ENCODE measurements at places on chromosomes 3 and 15. TPM values are rescaled to one million over a fixed set of nuclear protein-coding genes. Genes with fewer than 3 reads are reported as not detected.
A peak's percentile ranks its signal among the peaks of the same experiment; 100 is the strongest.

The LRRC31 gene
- not detected for total RNA-seq

- peaks cover 49% of the 10 kb centered on the region for H3K27me3 ChIP-seq
- no peak overlapping the region for H3K27ac ChIP-seq
These were observed 48.4 kb upstream of the TJP1 start for GRCh38 chr15:29870495-29871151.

GRCh38 chr3:66010348-66010738 is 28.4 kb downstream of the MAGI1 start:
- no peaks in the 10 kb centered on the region for H3K36me3 ChIP-seq
- no peak overlapping the region for H3K27ac ChIP-seq
- H3K4me1 ChIP-seq = no peaks in the 10 kb centered on the region

The ZNF80 gene
- total RNA-seq = 0.82 TPM

DNA sequence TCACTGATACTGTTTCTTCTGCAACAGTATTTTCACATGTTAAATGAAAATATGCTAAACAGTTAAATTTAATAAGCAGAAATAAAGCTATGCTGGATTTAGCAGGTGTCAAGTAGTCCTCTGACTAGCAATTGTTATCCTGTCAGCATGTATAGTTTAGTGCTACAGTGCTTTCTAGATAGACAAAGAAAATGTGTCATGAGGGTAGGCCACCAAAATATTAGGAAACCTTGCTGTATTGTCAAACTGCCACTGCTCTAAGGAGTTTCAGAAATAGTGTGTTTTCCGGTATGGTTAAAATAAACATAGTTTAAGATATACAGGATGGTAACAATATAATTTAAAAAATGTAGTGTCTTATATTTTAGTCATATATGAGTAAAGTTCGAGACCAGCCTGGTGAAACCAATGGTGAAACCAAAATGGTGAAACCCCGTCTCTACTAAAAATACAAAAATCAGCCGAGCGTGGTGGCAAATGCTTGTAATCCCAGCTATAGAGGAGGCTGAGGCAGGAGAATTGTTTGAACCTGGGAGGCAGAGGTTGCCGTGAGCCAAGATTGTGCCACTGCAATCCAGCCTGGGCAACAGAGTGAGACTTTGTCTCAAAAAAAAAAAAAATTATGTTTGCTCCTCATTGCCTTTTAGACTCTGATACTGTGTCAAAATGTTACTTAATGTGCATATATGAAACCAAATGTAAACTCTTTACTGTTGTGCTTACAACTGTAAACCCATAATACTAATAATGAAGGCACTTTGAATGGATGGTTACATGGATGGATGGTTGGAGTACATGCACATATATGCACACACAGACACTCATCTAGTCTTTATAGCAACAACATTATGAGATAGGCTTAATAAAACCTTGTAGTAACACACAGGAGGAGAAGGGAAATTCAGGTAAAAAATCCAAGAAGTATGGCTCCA is 204.8 kb downstream of the RSRC1 start:
- no peak overlapping the region for H3K27ac ChIP-seq
- no peaks in the 10 kb centered on the region for H3K4me1 ChIP-seq
- no peak overlapping the region for H3K4me3 ChIP-seq
- H3K36me3 ChIP-seq = peaks cover 15% of the 10 kb centered on the region

The GPR176 gene
- 0.12 TPM for total RNA-seq

The TM6SF1 gene
- 1.6 TPM for total RNA-seq

The TRNT1 gene
- 59.5 TPM for total RNA-seq

- no peak for DNase-seq
- H3K4me3 ChIP-seq = no peak overlapping the region
- no peaks in the 10 kb centered on the region for H3K27me3 ChIP-seq
- peaks cover 2% of the 10 kb centered on the region for H3K4me1 ChIP-seq
These were observed 19.6 kb downstream of the CYFIP1 start for GRCh38 chr15:22960556-22960955.

DNA sequence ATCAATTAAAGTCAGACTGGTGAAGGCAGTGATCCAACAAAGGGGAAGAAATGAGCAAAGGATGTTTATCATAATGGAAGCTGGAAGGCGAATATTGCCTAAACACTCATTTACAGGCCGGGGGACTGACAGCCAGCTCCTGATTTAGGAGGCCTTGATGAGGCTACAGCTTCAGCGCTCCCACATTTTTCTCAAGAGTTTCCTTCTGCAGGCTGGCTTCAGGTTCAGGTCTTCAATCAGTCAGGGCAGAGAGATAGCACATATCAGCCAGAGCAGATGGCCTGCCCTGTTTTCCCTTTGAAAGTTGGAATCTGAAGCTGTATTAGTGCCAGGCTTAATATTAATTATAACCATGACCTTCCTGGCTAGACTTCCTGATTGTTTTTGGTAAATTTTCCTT is 218.9 kb downstream of the SV2B start:
- no peak overlapping the region for H3K4me3 ChIP-seq
- DNase-seq = no peak
- no peak overlapping the region for H3K27ac ChIP-seq
- H3K4me1 ChIP-seq = peaks cover 24% of the 10 kb centered on the region

DNA sequence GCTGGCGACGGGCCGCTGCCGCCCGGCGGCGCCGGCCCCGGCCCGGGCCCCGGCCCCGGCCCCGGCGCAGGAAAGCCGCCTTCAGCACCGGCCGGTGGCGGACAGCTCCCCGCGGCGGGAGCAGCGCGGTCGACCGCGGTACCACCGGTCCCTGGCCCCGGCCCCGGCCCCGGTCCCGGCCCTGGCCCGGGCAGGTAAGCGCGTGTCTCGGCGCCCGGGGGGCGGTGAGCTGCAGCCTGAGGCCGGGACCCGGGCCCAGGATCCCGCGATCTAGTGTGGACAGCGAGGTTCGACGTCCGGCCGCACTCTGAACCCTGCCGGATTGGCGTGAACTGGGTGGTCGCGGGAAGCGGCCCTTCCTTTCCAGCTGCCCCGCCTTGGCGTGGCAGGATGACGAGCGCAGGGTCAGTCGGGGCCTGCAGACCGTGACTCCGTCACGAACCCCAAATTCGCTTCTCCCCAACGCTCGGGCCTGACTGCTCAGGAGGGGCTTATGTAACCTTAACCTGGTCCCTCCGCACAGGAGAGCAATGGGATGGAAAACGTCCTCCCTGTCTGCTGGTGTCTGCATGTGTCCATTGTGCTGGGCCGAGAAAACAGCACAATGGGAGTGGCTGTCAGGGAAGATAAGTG is 472 bp downstream of the BSN start:
- DNase-seq = no peak
- H3K36me3 ChIP-seq = peaks cover 2% of the 10 kb centered on the region
- no peak overlapping the region for H3K27ac ChIP-seq
- peaks cover 12% of the 10 kb centered on the region for H3K4me1 ChIP-seq
- peak overlapping the region; percentile 55 for H3K4me3 ChIP-seq

DNA sequence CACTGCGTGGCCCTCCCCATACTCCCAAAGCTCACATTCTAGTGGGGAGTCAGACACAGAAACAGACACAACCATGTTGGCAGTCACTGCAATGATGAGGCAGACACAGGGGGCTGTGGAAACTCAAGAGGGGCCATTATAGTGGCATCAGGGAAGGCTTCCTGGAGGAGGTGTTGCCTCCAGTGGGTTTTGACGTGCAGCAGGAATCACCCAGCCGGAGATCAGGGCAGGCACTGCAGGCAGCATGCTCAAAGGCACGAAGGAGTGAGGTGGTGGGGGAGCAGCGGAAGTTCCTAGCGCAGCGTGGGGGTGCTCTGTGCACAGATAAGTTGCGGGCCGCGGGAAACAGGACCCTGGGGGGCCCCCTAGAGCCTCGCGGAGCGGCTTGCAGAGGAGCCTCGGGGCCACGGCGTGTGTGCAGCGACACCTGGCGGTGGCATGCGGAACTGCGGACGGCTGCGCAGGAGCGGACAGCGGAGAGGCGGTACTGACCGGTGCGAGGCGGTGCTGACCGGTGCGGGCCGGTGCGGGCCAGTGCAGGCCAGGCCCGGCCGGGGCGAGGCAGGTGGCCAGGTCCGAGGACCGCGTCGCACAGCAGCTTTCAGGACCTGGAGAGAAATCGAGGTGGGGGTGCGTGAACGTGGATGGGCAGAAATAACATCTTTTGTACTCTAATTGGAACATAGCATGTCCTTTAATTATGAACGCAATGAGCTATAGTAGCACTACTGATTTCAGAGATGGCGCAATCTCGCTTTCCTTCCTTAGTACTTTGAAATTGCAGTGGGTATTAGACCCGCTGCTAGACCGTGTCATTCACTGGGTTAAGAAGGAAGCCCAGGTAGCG is 101.5 kb downstream of the FBLN2 start:
- peaks cover 31% of the 10 kb centered on the region for H3K4me1 ChIP-seq
- H3K4me3 ChIP-seq = no peak overlapping the region
- H3K27me3 ChIP-seq = peaks cover 20% of the 10 kb centered on the region
- no peak overlapping the region for H3K27ac ChIP-seq
- no peaks in the 10 kb centered on the region for H3K36me3 ChIP-seq

The CHRFAM7A gene
- total RNA-seq = 1.2 TPM

DNA sequence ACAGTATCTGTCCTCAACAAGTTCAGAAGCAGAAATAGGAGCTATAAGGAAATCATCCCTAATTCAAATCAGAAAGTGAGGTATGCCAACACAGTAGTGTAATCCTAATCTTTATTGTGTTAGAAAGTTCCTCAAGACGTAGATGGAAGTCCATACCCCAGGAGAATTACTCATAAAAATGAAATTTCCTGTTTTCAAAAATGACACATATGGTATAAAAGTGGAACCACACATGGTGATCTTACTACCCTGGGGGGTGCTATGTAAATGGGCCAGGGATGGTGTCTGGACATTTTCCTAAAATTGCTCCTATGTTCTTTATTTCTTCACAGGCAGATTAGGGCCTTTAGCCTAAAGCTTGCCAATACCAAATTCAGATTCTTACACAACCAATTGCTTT is 204.1 kb downstream of the ARRDC4 start:
- no peak overlapping the region for H3K4me3 ChIP-seq
- peaks cover 14% of the 10 kb centered on the region for H3K4me1 ChIP-seq
- H3K27me3 ChIP-seq = peaks cover 10% of the 10 kb centered on the region
- no peak overlapping the region for H3K27ac ChIP-seq

DNA sequence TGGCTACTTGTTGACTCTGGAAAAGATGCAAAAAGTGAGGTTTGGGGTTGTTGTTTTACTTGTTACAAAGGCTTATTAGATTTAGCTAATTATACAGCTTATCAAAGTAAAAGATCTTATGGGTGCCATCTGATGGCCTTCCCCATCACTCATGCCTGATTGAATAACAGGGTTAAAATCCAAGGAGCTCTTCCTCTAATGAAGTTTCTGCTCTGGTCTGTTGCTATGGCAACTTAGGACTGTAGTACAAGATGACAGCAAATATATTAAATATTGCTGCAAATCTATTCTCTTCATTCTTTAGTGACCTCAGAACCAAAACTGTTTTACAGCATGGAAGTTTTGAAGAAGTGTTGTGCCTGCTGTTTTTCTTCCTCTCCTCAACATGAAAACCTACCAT is 45.6 kb upstream of the SRGAP3 start:
- no peak overlapping the region for H3K4me3 ChIP-seq
- no peak for DNase-seq
- no peaks in the 10 kb centered on the region for H3K4me1 ChIP-seq
- H3K36me3 ChIP-seq = no peaks in the 10 kb centered on the region
- H3K27ac ChIP-seq = no peak overlapping the region
- H3K27me3 ChIP-seq = peaks cover 3% of the 10 kb centered on the region

DNA sequence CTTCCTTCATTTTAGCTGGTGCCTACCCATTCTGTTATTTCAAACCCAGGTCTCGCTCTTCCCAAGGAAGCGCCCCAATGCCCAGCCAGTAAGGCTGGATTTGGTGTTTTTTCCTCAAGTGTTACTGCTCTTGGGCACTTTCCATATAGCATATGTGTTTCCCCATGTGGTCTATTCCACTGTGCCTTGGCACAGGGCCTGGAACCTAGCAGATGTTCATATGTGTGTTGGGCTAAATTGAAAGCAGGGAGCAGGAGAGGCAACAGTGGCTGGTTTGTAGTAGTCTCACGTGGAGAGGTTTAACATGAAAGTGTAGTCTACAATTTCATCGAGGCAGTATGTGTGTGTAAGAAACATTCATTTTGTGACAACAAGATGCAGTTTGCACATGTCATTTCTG is 48.2 kb upstream of the TEX264 start:
- no peak for DNase-seq
- H3K27ac ChIP-seq = no peak overlapping the region
- H3K4me3 ChIP-seq = no peak overlapping the region
- H3K4me1 ChIP-seq = peaks cover 17% of the 10 kb centered on the region
- H3K36me3 ChIP-seq = no peaks in the 10 kb centered on the region

The STRA6 gene
- 0.25 TPM for total RNA-seq

DNA sequence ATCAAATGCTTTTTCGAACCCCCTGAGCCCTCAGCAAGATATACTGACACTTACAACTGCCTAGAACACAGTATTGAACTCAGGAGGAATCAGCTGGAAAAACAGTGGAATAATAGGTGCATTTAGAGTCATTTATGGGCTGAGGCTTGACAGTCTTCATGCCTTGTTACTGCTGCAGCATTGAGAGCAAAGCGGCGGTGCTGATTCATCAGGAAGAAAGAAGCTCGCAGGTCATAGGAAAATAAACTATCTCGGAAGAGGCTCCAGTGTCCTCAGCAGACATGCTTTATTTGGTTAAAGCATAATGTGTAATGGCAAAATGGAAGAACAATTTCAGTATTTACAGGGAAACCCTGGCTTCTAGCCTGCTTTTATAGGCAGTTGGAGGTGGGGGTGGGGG is 30.1 kb upstream of the NEO1 start:
- peaks cover 35% of the 10 kb centered on the region for H3K27me3 ChIP-seq
- no peak for DNase-seq
- no peaks in the 10 kb centered on the region for H3K36me3 ChIP-seq
- no peak overlapping the region for H3K27ac ChIP-seq
- no peaks in the 10 kb centered on the region for H3K4me1 ChIP-seq
- no peak overlapping the region for H3K4me3 ChIP-seq

- no peak overlapping the region for H3K27ac ChIP-seq
- H3K36me3 ChIP-seq = no peaks in the 10 kb centered on the region
- no peak overlapping the region for H3K4me3 ChIP-seq
- no peak for DNase-seq
- H3K27me3 ChIP-seq = no peaks in the 10 kb centered on the region
These were observed 348.0 kb upstream of the DPPA4 start for GRCh38 chr3:109685084-109686079.

DNA sequence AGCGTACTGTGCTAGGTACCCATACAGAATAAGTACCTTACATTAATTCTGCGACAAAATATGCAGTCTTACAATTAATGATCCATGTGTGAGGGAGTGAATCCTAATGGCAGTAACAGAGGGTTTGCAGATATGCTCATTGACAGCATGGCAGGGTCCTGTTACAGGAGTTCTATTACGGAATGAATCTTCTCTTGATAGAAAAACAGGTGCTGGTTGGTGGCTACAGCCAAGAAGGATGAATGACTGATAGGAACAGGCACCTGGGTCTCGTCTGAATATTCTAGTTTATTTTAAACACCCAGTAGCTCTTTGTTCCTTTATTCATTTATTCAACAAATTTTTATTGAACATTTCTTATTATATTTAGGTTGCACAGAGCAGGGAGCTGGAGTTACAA is 22.8 kb downstream of the PGBD4 start:
- peaks cover 12% of the 10 kb centered on the region for H3K27me3 ChIP-seq
- no peak for DNase-seq
- no peaks in the 10 kb centered on the region for H3K4me1 ChIP-seq
- no peaks in the 10 kb centered on the region for H3K36me3 ChIP-seq

The SAMD7 gene
- total RNA-seq = not detected
